ENCODE measurements at places on chromosomes 2 and 18. TPM values are rescaled to one million over a fixed set of nuclear protein-coding genes. Genes with fewer than 3 reads are reported as not detected.

IMPACT gene
- 6.7 TPM for total RNA-seq

OSR1 gene
- not detected for total RNA-seq

GRCh38 chr2:25355270-25355669, 13.5 kb upstream of the DNMT3A start:
- peaks cover 6% of the 10 kb centered on the region for H3K27me3 ChIP-seq
- H3K27ac ChIP-seq, result no peak overlapping the region
- peaks cover 18% of the 10 kb centered on the region for H3K4me1 ChIP-seq
- H3K4me3 ChIP-seq, result no peak overlapping the region
- DNase-seq, result no peak
- H3K36me3 ChIP-seq, result no peaks in the 10 kb centered on the region

DNA sequence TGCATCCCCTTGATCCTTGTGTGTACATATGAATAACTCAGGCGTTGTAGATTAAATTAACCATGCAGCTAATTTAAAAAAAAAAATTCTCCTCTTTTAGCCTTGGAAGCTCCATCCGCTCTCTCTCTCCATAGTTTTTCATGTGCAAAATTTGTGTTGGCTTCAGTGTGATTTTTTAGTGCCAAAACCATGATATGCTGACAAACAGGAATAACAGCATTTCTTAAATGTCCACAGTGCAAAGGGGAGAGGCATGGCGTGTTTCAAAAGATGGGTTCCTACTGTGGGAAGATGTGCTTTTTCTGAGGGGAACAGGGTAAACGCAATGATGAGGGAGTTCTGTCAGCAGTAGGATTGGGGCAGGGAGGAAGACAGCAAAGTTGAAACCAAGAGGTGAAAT, 247.0 kb downstream of the ICOS start:
- H3K27me3 ChIP-seq, result peaks cover 33% of the 10 kb centered on the region
- H3K27ac ChIP-seq, result no peak overlapping the region
- H3K36me3 ChIP-seq, result no peaks in the 10 kb centered on the region

GRCh38 chr2:151198645-151199044, 63.0 kb downstream of the RBM43 start:
- H3K4me1 ChIP-seq, result peaks cover 1% of the 10 kb centered on the region
- H3K27me3 ChIP-seq, result peaks cover 9% of the 10 kb centered on the region
- no peaks in the 10 kb centered on the region for H3K36me3 ChIP-seq
- no peak overlapping the region for H3K27ac ChIP-seq
